ENCODE measurements at places on chromosomes 7 and 10.

- DNase-seq, result no peak
These were observed 25.1 kb downstream of the HDAC9 start for GRCh38 chr7:18520450-18521235.

DNA sequence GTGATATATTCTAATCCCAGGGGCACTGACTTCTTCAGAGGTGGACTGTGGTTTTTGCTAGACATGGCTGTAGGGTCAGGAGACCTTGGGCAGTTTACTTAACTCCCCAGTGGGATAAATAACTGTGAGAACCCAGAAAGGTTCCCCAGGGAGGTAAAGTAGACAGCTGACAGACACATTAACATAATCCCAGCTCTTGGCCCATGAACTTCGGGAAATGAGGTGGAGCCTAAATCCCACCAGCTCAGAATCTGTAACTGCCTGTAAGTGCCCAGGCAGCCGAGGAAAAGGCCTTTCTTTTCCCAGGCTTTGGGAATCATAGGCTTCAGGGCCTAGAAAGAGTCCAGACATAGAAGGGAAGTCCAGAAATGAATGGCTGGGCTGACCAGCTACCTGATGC lies 106.0 kb downstream of the LRRC18 start:
- no peak for DNase-seq

DNA sequence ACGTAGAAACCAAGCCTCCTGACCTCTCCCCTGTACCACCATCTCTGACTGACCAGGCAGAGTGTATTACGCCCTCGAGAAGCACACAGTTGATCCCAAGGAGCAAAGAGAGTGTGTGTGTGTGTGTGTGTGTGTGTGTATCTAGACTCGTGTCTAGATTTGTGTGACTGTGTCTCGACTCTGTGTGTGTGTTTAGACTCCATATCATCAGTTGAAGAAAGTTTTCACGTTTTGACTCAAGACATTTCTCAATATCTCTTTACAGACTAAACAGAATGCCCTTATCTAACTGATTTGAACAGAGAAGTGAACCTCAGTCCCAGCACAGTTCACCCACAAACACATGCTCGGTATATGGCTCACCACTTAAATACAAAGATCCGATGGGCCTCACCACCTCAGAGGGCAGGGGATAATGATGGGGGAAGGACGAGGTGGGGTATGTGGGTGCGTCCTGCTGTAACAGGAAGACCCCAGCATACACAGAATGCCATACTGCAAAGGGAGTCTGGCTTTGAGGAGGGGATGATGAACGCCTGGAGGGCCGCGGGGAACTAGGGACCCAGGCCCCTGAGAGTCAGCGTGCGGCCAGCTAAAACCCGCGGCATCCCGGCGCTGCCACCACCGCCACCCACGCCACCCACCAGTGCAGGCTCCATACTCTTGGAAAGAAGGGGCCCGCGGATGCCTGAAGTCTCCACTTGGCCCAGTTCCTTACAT lies 780 bp downstream of the ALDH18A1 start:
- DNase-seq, result no peak

- no peak for DNase-seq
These were observed 57.7 kb downstream of the NCAPG2 start for GRCh38 chr7:158646766-158647474.

GRCh38 chr7:2420216-2420933 lies 17.0 kb downstream of the CHST12 start:
- DNase-seq, result no peak

DNA sequence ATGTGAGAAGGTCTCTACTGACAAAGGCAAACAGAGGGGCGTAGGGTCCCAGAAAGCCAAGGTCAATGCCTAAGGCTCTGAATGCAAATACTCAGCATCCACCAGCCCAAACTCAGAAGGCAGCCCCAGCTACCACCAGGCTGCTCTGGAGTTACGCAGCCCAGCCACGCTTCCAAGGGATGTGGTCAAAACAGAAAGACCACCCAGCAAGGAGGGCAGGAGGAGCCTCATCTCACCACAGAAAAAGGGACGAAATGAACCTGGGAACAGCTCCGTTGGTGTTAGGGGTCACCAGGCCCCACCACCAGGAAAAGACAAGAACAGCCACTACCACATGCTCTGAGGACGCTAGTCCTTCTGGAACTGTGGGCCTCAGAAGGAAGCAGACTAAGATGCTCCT lies 65.1 kb downstream of the CTBP2 start:
- DNase-seq, result no peak

DNA sequence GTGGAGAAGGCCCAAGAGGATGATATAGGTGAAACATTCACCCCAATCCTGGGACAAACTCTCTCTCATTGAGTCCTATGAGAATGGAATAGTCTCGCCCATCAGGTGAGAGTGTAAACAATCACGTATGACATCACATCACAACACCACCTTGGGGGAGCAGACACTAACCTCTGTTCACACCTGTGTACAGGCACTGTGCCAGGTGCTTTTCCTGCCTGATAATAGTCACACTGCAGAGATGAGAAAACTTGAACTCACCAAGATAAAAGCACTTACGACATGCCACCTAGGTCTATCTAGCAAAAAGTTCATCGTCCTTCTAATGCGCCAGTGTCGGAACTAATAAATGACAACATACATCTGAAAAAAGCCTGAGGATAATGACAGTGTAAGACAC lies 187.8 kb downstream of the FAM107B start:
- DNase-seq, result no peak

DNA sequence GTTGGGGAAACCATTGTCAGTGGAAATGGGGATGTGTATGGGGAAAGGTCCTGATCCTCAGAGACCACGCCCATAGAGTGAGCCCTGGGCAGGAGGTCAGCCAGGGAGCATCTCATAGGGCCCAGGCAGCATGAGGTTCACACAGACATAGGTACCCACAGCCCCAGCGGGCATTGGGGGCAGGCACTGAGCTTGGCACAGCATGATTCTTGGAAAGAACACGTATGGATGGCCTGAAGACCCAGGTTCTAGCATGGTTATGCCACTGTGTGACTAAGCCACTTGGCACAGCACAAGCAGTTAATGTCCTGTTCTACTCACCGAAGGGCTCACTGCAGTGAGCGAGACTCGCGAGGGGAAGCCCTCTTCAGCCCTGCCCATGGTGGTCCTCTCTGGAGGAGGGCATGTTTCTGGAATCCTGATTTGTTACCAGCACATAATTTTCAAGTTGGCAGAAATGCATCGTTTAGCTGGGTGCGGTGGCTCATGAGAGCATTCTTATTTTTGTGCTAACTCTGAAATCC lies 125.2 kb downstream of the UBE2H start:
- DNase-seq, result no peak
